ENCODE measurements at places on chromosomes 13 and 19. TPM values are rescaled to one million over a fixed set of nuclear protein-coding genes. Genes with fewer than 3 reads are reported as not detected.

DNA sequence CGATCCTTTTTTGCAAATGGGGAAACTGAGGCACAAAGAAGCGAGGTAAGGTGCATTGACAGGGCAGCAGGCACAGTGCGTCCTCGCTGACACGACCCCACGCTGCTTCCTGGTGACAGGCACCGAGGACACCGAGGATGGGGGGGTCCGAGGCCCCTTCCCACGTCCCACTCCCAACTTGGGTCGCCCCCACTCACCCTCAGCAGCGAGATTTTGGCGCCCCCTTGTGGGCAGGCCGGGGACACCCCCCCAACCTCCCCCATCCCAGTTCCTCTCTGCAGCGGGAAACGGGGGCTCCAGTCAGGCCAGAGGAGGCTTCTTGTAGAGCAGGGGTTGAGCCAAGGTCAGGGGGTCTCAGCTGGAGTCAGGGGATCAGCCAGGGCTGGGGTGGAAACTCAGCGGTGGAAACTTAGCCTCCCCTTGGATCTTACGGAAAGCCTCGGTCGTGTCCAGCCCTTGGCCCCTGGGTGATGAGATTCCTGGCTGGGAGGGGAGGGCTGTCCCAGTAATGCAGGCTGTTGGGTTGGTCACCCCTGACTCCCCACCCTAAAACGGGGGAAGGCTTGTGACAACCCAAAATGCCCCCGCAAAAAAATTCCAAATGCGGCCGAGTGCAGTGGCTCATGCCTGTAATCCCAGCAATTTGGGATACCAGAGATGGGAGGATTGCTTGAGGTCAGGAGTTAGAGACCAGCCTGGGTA, 8.2 kb downstream of the SMIM24 start:
- H3K27me3 ChIP-seq, result no peaks in the 10 kb centered on the region
- peak; percentile 66 for DNase-seq
- no peak overlapping the region for H3K27ac ChIP-seq
- peaks cover 2% of the 10 kb centered on the region for H3K36me3 ChIP-seq
- no peaks in the 10 kb centered on the region for H3K4me1 ChIP-seq

- no peak overlapping the region for H3K4me3 ChIP-seq
- H3K27me3 ChIP-seq, result peaks cover 6% of the 10 kb centered on the region
- no peak overlapping the region for H3K27ac ChIP-seq
- peaks cover 13% of the 10 kb centered on the region for H3K36me3 ChIP-seq
- no peak for DNase-seq
- peaks cover 21% of the 10 kb centered on the region for H3K4me1 ChIP-seq
Observed at GRCh38 chr13:52127378-52127777, 1.5 kb downstream of the NEK5 start.

DNA sequence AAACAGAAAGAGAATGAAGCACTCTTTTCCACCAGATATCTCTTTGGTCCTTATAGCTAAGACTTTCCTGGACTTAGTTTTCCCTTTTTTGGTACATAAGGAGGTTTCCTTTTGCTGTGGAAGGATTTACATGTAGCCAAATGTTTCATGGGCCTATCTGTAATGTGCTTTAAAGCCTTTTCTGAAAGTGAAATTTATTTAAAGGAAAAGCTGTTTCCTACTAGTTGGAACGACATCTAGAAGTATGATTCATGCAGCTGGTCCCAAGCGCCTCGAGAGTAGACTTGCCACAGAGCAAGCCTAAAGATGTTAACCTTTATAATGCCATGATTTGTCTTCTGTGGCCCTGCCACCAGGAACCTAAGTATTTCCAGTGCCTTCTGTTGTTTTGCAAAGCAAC, 390.3 kb downstream of the DLEU7 start:
- H3K36me3 ChIP-seq, result no peaks in the 10 kb centered on the region
- H3K27me3 ChIP-seq, result no peaks in the 10 kb centered on the region
- DNase-seq, result no peak

GRCh38 chr13:29421118-29421517, 174.4 kb downstream of the SLC7A1 start:
- H3K4me3 ChIP-seq, result no peak overlapping the region
- no peaks in the 10 kb centered on the region for H3K4me1 ChIP-seq
- H3K36me3 ChIP-seq, result no peaks in the 10 kb centered on the region
- no peak overlapping the region for H3K27ac ChIP-seq
- no peak for DNase-seq

DNA sequence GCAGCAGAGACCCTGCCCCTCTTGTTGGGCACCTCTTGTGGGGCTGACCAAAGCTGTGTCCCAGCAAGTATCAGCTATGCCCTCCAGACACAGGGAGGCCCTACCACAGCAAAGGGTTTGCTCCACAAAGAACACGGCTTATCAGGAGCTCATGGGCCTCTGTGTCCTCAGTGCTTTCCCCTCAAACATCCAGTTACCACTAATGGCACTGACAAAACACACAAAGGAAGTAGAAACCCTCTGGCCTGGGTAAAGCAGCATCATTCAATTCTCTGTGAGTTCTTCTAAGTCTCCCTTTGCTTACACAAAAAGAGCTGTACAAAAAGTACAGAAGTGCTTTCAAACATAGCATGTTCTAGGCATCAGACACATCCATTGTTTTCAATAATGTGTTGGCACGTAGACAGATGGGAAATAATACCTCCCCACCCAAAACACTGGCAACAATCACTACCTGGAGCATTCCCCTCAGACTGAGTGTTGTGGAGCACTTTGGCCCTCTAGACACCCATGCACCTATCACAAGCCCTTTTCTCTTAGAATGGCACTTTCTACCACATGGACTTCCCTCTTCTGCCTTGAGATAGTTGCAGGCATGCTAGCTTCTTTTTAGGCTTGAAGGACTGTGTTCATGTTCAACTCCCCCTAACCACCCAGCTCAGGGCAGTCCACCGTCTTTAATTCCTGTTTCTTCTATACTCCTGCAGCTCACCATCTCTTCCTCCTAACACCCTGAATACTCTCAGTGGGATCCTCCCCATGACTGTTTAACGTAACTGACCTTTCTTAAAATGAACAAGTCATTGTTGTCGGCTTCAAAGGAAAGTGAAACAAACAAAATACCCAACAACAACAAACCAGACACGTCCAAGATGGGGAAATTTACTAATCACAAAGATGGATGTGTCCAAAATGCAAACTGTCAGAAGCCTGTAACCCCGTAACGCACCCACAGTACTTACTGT, 43.5 kb downstream of the ATP7B start:
- DNase-seq, result no peak
- no peak overlapping the region for H3K4me3 ChIP-seq
- peaks cover 32% of the 10 kb centered on the region for H3K4me1 ChIP-seq
- no peaks in the 10 kb centered on the region for H3K36me3 ChIP-seq

GRCh38 chr19:54558339-54558738, 15.3 kb upstream of the LILRA2 start:
- H3K4me1 ChIP-seq, result no peaks in the 10 kb centered on the region
- peaks cover 20% of the 10 kb centered on the region for H3K27me3 ChIP-seq
- no peaks in the 10 kb centered on the region for H3K36me3 ChIP-seq
- no peak overlapping the region for H3K27ac ChIP-seq
- H3K4me3 ChIP-seq, result no peak overlapping the region

DNA sequence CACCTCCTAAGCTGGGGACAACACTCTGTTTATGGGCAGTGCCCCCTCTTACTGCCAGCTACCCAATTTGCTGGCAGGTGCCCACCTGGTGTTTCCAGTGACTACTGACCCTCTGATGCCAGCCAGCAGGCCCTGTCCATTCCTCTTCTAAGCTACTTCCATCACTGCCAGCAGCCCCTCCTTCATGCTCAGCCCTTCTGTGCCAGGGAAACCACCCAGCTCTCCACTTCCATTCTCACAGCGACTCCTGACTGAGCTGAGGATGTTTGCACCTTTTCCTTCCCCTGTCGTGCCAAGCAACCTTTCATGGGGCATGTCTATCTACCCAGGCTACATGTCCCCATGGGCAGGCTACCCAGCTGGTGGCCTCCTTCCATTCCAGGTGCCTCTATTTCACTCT, 24.0 kb upstream of the ZNF492 start:
- H3K4me3 ChIP-seq, result no peak overlapping the region
- DNase-seq, result no peak
- no peaks in the 10 kb centered on the region for H3K4me1 ChIP-seq
- no peak overlapping the region for H3K27ac ChIP-seq

GRCh38 chr19:14561847-14562351, 10.0 kb downstream of the NDUFB7 start:
- no peak overlapping the region for H3K4me3 ChIP-seq
- H3K27ac ChIP-seq, result no peak overlapping the region
- H3K36me3 ChIP-seq, result peaks cover 5% of the 10 kb centered on the region
- DNase-seq, result no peak
- no peaks in the 10 kb centered on the region for H3K27me3 ChIP-seq

DNA sequence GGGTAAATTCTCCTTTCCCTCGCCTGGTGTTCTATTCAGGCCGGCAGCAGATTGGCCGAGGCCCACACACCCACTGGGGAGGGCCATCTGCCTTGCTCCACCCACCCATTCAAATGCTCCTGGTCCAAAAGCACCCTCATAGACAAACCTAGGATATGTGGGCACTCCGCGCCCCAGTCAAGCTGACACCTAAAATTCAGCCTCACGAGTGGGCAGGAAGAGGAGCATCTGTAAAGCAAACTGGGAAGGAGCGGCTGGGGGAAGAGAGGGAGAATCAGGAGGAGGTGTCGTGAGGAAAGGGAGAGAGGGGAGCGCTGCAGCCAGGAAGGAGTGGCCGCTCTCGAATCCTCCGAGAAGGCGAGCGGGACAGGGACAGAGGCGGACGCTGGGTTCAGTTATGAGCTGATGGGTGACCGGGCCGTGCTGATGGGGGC, 136.9 kb downstream of the USP12 start:
- H3K27me3 ChIP-seq, result peaks cover 22% of the 10 kb centered on the region
- H3K36me3 ChIP-seq, result no peaks in the 10 kb centered on the region
- DNase-seq, result no peak
- H3K4me1 ChIP-seq, result peaks cover 2% of the 10 kb centered on the region

GRCh38 chr13:99237981-99238662, 20.1 kb downstream of the GPR18 start:
- peak overlapping the region; percentile 64 for H3K4me3 ChIP-seq
- DNase-seq, result peak; percentile 58
- H3K27ac ChIP-seq, result peak overlapping the region; percentile 92
- H3K27me3 ChIP-seq, result no peaks in the 10 kb centered on the region
- peaks cover 60% of the 10 kb centered on the region for H3K4me1 ChIP-seq

- no peak for DNase-seq
- peaks cover 34% of the 10 kb centered on the region for H3K4me1 ChIP-seq
- peaks cover 9% of the 10 kb centered on the region for H3K36me3 ChIP-seq
- no peak overlapping the region for H3K27ac ChIP-seq
Observed at GRCh38 chr13:48446464-48446863, 33.6 kb upstream of the LPAR6 start.

GRCh38 chr19:53538378-53539109, 599 bp downstream of the ZNF331 start:
- no peaks in the 10 kb centered on the region for H3K27me3 ChIP-seq
- peaks cover 34% of the 10 kb centered on the region for H3K4me1 ChIP-seq
- DNase-seq, result peak; percentile 35
- peak overlapping the region; percentile 95 for H3K4me3 ChIP-seq

DNA sequence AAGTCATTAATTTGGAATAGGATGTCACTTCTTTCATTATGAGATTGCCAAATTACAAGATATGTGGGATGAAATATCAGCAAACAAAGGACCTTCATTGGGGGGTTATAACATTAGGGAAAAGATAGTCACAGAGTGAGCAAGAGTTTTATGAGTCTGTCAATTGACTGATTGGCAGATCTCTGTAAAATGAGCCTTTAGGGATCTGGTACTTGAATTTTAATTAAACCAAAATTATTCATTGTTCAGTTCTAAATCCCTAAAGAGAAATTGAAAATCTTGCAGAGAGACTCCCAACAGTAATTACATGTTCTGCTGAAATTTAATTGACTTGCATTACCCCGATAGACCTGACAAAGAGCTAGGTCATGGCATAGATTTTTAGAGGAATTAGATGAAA, 768.1 kb upstream of the SPRY2 start:
- no peaks in the 10 kb centered on the region for H3K36me3 ChIP-seq
- no peaks in the 10 kb centered on the region for H3K4me1 ChIP-seq
- DNase-seq, result no peak

The ZNF682 gene
- total RNA-seq, result 7.5 TPM

The ZNF331 gene
- 24.3 TPM for total RNA-seq

The SEMA6B gene
- total RNA-seq, result not detected

The KANK3 gene
- total RNA-seq, result 0.98 TPM

The BSPH1 gene
- not detected for total RNA-seq

The ICAM4 gene
- 0.23 TPM for total RNA-seq
